ENCODE measurements at places on chromosomes 1 and 21. TPM values are rescaled to one million over a fixed set of nuclear protein-coding genes. Genes with fewer than 3 reads are reported as not detected.
A peak's percentile ranks its signal among the peaks of the same experiment; 100 is the strongest.

- H3K27me3 ChIP-seq = no peaks in the 10 kb centered on the region
- H3K4me1 ChIP-seq = no peaks in the 10 kb centered on the region
- no peak overlapping the region for H3K4me3 ChIP-seq
- H3K36me3 ChIP-seq = no peaks in the 10 kb centered on the region
These were observed 127.7 kb upstream of the CAMK1G start for GRCh38 chr1:209455661-209456358.

DNA sequence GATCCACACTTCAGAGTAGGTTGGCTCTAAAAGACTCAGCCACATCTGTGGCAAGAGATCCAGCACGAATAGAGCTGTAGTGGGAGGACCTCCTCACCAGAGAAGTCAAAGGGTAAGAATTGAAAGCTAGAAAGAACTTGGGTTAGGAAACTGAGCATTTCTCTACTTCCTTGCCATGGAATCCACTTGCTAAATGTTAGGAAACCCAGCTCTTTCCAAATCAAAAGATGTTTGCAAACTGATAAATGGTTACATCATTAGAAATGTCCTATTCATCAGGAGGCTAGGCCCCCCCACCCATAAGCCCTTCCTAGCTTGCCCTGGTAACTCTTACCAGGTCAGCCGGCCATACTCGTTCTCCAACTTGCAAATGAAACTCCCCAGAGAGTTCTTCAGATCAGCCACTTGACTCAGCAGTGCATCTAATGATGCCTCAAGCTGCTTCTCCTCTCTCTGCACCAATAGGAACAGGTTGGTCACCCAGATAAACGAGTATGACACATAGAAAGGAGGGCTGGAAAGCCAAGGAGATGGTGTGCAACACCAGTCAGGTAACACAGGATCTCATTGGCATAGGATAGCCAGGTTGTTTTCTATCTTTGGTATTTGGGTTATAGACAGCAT is 1.5 kb downstream of the MED8 start:
- peak overlapping the region; percentile 90 for H3K27ac ChIP-seq
- no peaks in the 10 kb centered on the region for H3K27me3 ChIP-seq
- peaks cover 36% of the 10 kb centered on the region for H3K4me1 ChIP-seq
- peaks cover 30% of the 10 kb centered on the region for H3K36me3 ChIP-seq

Gene KCNJ6
- total RNA-seq = not detected

GRCh38 chr1:1122078-1122811 is 6.4 kb upstream of the C1orf159 start:
- H3K27ac ChIP-seq = no peak overlapping the region
- DNase-seq = peak; percentile 62
- peak overlapping the region; percentile 21 for H3K4me3 ChIP-seq
- no peaks in the 10 kb centered on the region for H3K36me3 ChIP-seq
- peaks cover 7% of the 10 kb centered on the region for H3K27me3 ChIP-seq

Gene ADAMTSL4
- total RNA-seq = 54.4 TPM

GRCh38 chr1:14320986-14321385 is 277.5 kb upstream of the KAZN start:
- no peak overlapping the region for H3K4me3 ChIP-seq
- H3K4me1 ChIP-seq = no peaks in the 10 kb centered on the region
- no peak for DNase-seq
- no peak overlapping the region for H3K27ac ChIP-seq
- H3K27me3 ChIP-seq = no peaks in the 10 kb centered on the region

DNA sequence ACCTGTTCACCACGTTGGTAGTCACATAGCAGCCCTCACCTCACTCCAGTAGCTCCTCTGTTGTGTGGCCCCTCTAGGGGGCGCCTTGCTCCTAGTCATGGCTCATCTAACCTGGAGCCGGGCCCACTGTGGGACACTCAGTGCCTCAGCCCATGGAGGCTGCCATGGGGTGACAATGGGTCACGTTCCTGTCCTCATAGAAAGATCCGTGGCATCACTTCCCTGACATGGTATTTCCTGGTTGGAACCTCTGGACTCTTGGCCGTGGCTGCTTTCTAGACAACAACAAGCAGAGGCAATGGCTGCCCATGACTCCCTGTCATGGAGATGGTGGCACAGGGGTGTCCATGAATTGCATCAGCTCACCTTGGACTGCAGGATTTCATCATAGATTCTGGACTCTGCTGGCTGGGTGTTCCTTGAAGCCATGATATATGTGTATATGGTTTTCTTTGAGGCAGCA is 27.5 kb upstream of the SLAMF6 start:
- DNase-seq = no peak
- H3K36me3 ChIP-seq = no peaks in the 10 kb centered on the region
- no peaks in the 10 kb centered on the region for H3K27me3 ChIP-seq
- H3K27ac ChIP-seq = no peak overlapping the region

- no peak overlapping the region for H3K27ac ChIP-seq
- H3K27me3 ChIP-seq = no peaks in the 10 kb centered on the region
- H3K4me3 ChIP-seq = no peak overlapping the region
- DNase-seq = no peak
- no peaks in the 10 kb centered on the region for H3K36me3 ChIP-seq
These were observed 272.9 kb upstream of the C1orf174 start for GRCh38 chr1:4172644-4173599.

DNA sequence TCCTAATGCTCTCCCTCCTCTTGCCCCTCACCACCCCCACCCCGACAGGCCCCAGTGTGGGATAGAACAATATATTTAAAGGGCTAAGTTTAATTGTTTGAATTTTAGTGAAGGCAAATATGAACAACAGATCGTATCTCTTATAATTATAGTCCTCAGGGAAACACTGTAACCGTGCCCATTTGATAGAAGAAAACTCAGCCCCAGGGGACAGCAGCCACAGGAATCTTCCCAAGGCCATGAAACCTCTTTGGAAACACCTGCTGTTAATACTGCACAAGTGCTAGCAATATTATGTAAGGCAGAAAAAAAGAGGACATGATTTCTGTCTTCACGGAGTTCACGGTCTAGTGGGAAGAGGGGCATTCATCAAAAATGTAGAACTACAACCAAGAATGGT is 142.2 kb downstream of the URB2 start:
- no peak for DNase-seq
- no peaks in the 10 kb centered on the region for H3K4me1 ChIP-seq
- no peaks in the 10 kb centered on the region for H3K36me3 ChIP-seq
- no peak overlapping the region for H3K27ac ChIP-seq
- H3K27me3 ChIP-seq = no peaks in the 10 kb centered on the region

DNA sequence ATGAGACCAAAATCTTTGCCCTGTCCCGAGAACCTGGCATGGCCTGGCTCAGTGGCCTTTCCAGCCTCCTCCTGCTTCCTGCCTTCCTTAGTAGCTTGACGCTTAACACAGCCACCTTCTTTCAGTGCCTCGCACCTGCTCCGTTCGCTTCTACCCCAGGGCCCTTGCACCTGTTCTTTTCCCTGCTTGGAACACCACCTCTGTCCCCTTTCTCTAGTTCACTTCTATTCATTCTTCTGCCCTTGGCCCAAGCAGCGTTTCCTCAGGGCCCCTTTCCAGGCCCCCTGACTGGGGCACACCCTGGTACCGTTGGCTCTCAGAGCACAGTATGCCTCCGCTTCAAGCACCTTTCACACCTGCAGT is 9.0 kb upstream of the HTR6 start:
- no peak for DNase-seq
- peaks cover 4% of the 10 kb centered on the region for H3K4me1 ChIP-seq
- H3K27me3 ChIP-seq = no peaks in the 10 kb centered on the region
- H3K4me3 ChIP-seq = no peak overlapping the region
- no peak overlapping the region for H3K27ac ChIP-seq

DNA sequence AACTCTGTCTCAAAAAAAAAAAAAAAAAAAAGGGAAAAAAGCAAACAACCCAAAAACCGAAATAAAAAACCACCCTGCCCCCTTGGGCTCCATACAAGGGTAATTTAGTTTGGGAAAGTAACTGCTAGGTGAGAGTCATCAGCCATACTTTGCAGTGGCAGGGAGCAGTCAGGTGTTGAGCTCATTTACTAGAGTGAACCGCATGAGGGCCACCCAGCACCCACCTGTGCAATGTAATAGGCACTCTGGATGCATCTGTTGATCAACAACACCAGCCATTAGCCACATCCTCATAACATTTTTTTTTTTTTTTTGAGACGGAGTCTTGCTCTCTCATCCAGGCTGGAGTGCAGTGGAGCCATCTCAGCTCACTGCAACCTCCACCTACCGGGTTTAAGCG is 9.1 kb downstream of the INAVA start:
- no peaks in the 10 kb centered on the region for H3K4me1 ChIP-seq
- H3K27me3 ChIP-seq = no peaks in the 10 kb centered on the region
- no peak overlapping the region for H3K27ac ChIP-seq
- H3K36me3 ChIP-seq = no peaks in the 10 kb centered on the region

DNA sequence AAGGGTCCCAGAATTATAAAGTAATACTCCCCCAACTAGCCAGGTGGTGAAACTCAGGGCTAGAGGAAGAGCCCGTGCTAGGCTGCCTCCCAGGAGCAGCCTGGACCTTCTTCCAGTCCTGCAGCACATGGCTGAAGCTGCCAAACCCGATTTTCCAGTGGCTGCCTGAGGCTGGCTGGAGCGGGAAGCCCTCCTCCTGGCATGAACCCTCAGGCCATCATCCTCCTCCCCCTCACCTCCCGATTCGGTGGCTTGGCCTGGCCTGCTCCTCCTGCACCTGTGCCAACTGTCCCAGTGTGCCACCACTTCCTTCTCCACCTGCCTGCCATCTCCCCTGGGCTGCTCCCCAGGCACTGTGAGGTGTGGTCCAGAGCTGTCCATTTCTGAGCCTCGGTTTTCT is 3.0 kb upstream of the TSPAN1 start:
- no peak overlapping the region for H3K4me3 ChIP-seq
- no peaks in the 10 kb centered on the region for H3K4me1 ChIP-seq
- no peak for DNase-seq
- H3K36me3 ChIP-seq = no peaks in the 10 kb centered on the region
- H3K27me3 ChIP-seq = no peaks in the 10 kb centered on the region

Gene CSMD2
- 0.60 TPM for total RNA-seq

- no peak overlapping the region for H3K27ac ChIP-seq
- no peaks in the 10 kb centered on the region for H3K4me1 ChIP-seq
- H3K27me3 ChIP-seq = no peaks in the 10 kb centered on the region
- no peak for DNase-seq
- H3K4me3 ChIP-seq = no peak overlapping the region
These were observed 169.7 kb downstream of the TOMM20 start for GRCh38 chr1:234958706-234959657.

Gene AQP10
- total RNA-seq = not detected

DNA sequence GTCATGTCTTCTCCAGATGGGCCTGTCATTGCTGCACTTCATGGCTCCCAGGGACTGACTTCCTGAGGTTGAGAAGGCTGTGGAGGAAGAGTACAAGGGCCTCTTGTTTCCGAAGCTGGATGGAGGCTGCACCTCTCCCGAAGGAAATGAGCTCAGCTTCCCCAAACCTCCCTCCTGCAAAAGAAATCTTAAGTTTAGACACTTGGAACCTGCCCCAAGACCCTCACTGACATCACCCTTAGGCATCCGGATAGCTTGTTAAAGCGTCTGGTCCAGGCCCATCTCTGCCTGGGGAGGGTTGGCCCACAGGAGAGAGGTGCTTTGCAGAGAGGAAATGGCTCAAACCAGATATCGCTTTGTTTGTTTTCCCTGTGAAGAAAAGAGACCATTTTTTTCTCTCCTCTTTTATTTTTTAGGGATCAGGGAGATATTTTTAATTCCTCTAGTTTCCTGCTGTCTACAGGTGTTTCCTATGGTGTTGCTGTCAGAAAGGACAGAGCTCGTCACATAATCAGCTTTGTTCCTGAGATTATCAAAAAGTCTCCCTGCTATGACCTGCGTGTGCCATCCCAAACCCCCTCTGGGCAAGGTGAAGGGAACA is 25.0 kb downstream of the RCSD1 start:
- peaks cover 10% of the 10 kb centered on the region for H3K4me1 ChIP-seq
- H3K27me3 ChIP-seq = no peaks in the 10 kb centered on the region
- no peak overlapping the region for H3K27ac ChIP-seq
- H3K36me3 ChIP-seq = no peaks in the 10 kb centered on the region

GRCh38 chr21:36846631-36847030 is 119.8 kb downstream of the HLCS start:
- H3K36me3 ChIP-seq = no peaks in the 10 kb centered on the region
- H3K27ac ChIP-seq = no peak overlapping the region
- no peaks in the 10 kb centered on the region for H3K4me1 ChIP-seq
- no peak overlapping the region for H3K4me3 ChIP-seq
- H3K27me3 ChIP-seq = no peaks in the 10 kb centered on the region

Gene JAM2
- 20.4 TPM for total RNA-seq

DNA sequence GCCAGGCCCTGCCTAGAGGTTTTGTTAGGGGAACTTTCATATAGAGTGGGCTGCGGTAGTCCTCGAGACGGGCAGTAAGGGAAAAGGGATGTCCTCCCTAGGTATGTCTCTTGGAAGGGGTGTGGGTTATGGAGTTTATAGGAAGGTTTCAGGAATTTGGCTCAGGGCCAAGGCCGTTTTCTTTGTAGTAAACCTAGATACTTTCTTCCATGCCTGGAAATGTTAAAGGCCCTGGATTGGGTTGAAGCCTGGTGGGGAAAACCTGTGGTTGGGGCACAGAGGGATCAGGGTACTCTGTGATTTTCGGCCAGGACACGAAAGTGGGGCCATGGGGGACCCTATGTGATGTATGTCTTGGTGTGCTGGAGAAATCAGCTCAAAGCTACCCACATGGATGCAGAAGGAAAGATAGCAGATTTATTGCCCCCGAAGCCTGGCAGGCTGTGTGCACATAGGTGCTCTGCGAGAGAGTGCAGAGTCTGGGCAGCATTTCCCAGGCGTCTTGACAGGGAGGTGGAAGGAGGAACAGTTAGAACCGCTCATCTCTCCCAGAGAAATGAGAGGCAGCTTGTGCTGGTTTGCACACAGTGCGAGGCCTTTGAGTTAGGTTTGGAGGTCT is 1.7 kb downstream of the SNAP47 start:
- H3K27ac ChIP-seq = no peak overlapping the region
- H3K4me3 ChIP-seq = no peak overlapping the region
- DNase-seq = no peak
- peaks cover 24% of the 10 kb centered on the region for H3K4me1 ChIP-seq

GRCh38 chr1:119779869-119780356 is 11.2 kb upstream of the HMGCS2 start:
- no peaks in the 10 kb centered on the region for H3K4me1 ChIP-seq
- H3K27ac ChIP-seq = no peak overlapping the region
- H3K27me3 ChIP-seq = no peaks in the 10 kb centered on the region
- no peak for DNase-seq

Gene DYNLT4
- not detected for total RNA-seq

- H3K4me3 ChIP-seq = no peak overlapping the region
- H3K4me1 ChIP-seq = no peaks in the 10 kb centered on the region
- DNase-seq = peak; percentile 81
- no peak overlapping the region for H3K27ac ChIP-seq
- H3K27me3 ChIP-seq = no peaks in the 10 kb centered on the region
- no peaks in the 10 kb centered on the region for H3K36me3 ChIP-seq
These were observed 226.5 kb downstream of the HMCN1 start for GRCh38 chr1:185960422-185961321.

Gene HSF2BP
- 2.1 TPM for total RNA-seq

DNA sequence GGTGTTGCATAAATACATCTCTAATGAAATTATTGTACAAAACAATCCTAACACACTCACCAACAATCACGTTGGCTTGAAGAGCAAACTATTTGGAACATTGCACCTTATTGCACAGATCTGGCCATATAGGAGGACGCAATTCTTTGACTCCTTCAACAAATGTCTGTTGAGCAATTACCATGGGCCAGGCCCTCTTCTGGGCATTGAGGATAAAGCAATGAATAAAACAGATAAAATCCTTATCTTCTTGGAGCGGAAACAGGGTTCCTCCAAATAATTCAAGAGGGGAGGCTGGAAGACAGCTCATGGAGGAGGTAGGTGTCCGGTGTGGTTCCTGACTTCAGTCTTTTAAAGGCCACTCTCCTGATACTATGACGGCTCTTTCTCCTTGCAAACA is 43.3 kb downstream of the PAX7 start:
- H3K27me3 ChIP-seq = peaks cover 45% of the 10 kb centered on the region
- no peaks in the 10 kb centered on the region for H3K4me1 ChIP-seq
- H3K27ac ChIP-seq = no peak overlapping the region
- no peaks in the 10 kb centered on the region for H3K36me3 ChIP-seq
- no peak for DNase-seq

All from tibial nerve (tissue), 4 donors.